ENCODE measurements at places on chromosomes 2 and 18.

DNA sequence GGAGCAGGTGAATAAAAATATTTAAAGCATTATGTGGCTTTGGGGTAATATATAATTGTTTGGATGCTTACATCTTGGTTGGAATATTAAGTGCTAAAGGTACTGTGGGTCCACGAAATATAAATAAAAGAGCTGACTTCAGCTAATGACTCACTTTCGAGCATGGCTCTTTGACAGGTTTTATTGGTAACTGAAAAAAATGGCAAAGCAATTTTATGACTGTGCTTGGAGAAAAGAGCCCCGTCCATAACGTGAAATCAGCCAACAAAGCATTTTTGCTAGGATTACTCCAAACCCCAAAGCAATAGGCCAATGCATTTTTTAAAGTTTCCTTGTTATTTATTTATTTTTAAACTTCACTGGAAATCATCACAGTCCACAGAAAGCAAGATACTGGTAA lies 397.2 kb upstream of the CDH19 start:
- DNase-seq: no peak

DNA sequence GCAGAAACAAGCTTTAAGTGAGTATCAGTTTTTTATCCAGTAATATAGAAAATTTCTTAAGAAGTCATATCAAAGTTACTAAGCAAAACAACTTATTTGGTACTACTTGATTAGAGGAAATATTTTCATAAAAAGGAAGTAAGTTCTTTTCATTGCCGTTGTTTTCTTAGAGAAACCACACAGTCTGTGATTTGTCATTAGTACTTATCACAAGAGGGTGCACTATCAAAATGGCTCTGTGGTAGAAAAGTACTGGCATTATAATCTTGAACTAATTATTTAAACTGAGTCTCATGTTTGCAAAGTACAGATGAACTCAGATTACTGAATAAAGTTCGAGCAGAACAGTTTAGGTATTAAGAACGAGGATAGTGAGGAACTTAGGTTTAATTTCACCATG lies 93.4 kb downstream of the IKZF2 start:
- DNase-seq: no peak

DNA sequence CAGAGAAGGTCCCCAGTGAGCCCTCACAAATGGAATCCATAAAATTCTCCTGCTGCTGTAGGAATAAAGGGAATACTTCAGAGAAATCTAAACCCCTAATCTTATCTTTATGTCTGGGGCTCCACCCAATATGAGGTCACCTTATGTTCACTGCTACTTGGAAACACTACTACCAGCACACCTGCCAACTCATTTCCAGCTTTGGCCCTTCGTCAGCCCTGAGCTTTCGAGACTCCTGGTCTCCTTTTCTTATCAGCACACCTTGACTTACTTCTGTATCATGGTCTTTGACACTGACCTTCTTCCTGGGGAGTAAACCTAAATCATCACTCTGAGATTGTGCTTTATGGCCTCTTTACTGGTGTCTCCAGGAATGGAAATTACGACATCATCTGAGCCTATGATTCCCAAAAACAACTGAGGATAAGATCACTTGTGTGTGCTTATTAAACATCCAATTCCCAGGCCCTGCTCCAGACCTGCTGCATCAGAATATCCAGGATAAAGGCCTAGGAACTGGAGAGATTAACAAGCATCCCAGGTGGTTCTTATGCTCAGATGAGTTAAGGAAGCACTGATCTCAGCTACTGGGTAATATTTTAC lies 22.2 kb upstream of the ASNSD1 start:
- DNase-seq: no peak

- no peak for DNase-seq
Observed at GRCh38 chr18:11368020-11368419, 218.7 kb upstream of the PIEZO2 start.

GRCh38 chr18:79857082-79857671 lies 59.4 kb downstream of the KCNG2 start:
- peak; percentile 73 for DNase-seq

- DNase-seq: peak; percentile 24
Observed at GRCh38 chr2:69830045-69830905, 815 bp downstream of the GMCL1 start.

GRCh38 chr2:201909348-201909747 lies 103.0 kb downstream of the CDK15 start:
- peak; percentile 50 for DNase-seq

DNA sequence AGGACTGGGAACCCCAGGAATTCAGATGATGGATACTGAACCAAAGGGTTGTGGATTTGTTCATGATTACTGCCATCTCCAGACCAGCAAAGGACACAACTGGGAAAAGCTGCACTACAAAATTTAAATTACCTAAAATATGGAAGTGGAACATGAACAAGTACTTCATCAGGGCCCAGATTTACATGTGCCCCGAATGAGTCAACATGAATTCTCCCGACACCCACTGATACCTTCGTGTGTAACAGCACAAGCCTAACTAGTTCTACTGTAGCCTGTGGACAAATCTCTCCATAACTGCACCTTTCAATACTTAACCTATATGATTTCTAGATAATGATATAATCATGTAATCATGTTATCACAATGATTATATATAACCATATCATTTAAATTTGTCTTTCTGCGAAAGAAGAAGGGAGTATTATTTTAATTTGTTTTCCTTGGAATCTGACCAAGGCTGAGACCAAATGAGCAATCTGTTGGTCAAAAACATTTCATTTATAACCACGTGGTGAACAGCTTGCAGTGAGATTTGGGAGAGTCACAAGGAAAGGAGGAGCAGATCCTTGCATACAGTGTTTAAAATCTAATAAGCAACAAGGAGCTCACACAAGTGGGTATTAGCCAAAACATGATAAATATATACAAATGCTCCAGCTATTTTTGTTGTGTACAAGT lies 70.5 kb downstream of the CACNB4 start:
- DNase-seq: peak; percentile 13

DNA sequence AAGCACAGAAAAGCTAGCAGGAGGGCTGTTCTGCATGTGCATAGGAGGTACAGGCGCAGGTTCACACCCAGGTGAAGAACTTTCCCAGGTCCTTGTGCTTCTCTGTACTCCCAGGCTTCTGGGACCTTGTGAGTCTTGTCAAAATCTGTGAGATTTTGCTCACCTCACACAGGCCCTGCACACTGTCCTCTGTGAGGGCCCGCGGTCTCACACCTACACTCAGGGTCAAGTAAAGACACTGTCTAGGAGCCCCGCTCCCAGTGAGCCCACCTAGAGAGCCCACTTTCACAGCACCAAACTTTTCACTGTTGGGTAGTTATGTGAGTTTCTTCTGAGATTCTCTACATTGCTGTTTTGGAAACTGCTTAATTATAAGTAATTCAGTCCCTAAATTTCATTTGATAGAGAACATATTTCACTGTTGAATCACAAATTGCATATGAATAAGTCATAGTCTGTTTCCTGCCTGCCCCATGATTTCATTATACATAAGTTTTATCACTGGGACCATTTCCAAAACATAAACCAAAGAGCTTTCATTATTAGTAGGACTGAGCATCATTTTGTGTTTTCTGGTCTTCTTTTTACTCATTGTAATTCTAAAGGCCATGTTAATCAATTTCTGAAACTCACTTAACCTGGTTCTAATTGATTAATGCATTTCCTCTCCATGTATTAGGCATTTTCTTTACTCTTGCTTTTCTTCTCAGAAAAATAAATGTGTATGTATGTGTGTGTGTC lies 234.2 kb upstream of the SPOPL start:
- DNase-seq: peak; percentile 81

GRCh38 chr2:240256704-240257637 lies 116.5 kb upstream of the OTOS start:
- no peak for DNase-seq

DNA sequence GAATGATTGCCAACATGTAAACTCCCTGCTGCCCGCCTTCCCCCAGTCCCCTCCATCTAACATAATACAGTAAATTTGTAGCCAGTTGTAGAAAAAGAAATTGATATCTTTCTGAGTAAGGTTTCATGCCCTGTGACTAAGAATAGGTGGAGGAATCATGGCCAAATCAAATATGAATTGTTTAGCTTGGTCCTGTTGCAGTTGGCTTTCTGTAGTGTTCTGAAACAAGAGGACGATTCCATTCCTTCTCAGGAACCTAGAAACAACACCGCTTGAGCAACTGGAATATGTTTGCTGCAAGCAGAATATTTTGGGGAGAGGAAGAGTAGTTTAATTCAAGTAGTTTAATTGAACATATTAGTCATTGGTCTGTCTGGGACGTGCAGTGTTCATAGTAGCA lies 7.0 kb upstream of the DRC1 start:
- no peak for DNase-seq

DNA sequence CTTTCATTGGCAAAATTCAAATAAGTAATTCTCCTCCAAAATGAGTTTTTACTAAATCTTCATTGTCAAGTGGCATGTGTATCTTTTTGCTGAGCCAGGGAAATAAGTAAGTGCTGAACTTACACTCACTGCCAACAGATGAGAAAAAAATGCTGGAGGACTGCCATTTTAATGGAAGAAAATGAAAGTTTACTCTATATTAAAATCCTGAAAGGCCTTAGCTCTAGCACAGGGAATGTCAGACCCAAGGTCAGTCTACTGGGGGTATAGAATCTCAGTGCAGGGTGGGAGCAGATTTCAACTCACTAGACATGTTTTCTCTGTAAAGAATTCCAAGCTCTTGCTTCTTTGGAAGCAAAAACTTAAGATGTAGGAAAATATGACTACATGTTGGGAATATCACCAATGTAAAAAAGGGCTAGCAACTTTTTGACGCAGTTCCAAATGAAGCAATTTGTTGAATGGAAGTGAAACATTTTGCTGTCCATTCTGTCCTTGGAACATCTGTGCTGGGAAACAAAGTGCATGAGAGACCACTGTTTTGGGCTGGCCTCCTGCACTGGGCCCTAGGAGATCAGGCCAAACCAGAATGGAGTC lies 127.0 kb downstream of the ST6GAL2 start:
- DNase-seq: no peak

DNA sequence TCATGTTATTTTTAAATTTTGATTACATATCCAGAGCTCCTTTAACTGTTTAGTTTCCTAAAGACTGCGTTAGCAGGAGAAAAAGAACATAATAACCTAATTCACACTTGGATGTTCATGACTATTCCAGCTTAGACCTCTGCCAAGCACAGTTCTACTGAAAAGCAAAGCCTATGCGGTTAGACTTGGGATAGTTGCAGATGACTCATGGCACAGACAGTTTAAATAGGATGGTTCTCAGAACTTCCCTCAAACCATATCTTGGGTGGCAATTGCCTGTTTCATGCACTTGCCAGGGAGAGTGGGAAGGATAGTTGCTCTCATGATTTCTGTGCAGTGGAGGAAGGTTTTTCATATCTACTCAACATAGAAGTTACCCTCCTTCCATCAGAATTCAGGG lies 149.7 kb upstream of the KLHL29 start:
- peak; percentile 2 for DNase-seq

- DNase-seq: no peak
Observed at GRCh38 chr2:27803046-27803445, 31.5 kb downstream of the MRPL33 start.

- peak; percentile 40 for DNase-seq
Observed at GRCh38 chr18:39799006-39799405, 2156.0 kb upstream of the PIK3C3 start.

GRCh38 chr2:134425724-134426496 lies 172.0 kb downstream of the MGAT5 start:
- no peak for DNase-seq

GRCh38 chr2:15763106-15763821 lies 171.6 kb downstream of the DDX1 start:
- no peak for DNase-seq

GRCh38 chr2:101140237-101140636 lies 10.9 kb downstream of the TBC1D8 start:
- no peak for DNase-seq

DNA sequence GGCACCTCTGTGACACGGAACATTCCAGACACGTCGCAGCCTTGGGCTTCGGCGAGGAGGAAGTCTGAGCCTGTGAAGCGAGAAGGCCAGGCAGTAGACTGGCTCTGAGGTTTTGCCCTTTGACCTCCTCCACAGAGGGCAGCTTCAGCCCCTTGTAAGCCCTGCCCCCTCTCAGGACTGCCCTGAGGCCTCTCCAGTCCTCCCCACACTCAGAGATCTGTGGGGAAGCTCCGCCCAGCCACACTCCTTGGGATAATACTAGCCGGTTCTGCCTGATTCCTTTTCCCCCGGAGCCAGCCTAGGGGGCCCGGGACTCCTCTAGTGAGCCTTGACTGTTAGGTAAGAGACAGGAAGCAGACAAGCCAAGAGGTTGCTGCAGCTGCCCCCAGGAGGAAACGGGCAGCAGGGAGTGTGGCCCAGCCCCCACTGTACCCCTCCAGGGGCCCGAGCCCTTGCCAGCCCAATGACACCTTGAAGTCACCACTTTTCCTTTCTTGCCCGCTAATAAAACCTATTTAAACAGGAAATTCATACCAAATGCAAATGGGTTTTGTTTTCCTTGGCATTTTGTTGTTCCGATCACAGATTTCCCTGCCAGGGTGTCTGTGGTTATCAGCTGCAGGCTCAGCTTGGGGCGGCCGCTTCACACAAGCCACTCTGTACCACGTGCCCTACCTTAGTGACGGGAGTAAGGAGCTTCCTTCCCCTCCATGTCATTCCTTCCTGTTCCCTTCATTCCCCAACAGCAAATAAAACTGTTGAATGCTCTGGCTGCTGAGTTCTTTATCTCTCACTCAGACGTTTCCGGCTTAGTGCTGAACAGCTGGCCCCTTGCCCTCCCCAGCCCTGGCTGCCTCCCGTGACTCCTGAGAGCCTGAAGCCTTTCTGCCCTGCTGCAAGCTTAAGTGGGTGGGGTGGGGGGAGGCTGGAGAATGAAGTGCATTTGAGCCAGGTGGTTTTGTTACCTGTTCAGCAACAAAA lies 124.7 kb downstream of the CABLES1 start:
- peak; percentile 95 for DNase-seq

GRCh38 chr2:127055786-127056076 lies 51.2 kb downstream of the BIN1 start:
- no peak for DNase-seq

DNA sequence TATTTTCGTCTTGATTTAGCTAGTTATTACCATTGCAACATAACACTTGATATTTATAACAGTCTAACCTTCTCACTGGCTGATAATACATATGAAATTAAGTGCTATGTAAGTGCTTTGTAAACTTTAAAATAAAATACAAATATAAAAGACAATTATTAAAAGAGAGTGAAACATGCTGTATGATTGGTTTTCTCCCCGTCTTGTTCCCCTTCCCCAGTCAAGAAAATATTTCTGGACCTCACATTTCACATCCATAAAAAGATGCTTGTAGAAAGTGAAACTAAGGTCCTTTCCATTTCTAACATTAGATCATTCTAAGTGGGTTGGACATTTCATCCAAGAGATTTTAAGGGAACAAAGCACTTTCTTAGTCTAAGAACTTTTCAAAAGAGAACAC lies 310.2 kb upstream of the LRATD1 start:
- DNase-seq: no peak

DNA sequence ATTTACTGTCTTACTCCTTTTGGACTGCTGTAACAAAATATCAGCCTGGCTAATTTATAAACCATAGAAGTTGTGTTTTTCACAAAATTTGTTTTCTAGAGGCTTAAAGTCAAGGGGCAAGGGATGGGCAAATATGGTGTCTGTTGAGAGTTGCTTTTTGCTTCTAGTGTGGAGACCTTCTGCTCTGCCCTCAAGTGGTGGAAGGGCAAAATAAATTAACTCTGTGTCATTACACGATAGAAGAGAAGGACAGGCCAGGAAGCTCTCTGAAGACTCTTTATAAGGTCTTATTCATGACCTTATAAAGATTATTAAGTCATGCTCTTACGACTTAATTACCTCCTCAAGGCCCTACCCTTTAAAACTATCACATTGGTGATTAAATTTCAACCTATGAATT lies 181.2 kb upstream of the LRATD1 start:
- no peak for DNase-seq

- DNase-seq: peak; percentile 46
Observed at GRCh38 chr2:45269149-45269793, 260.0 kb upstream of the SIX2 start.

- DNase-seq: no peak
Observed at GRCh38 chr2:172373766-172374165, 53.6 kb upstream of the ITGA6 start.

Data from fibroblast of pulmonary artery (primary cell).